ENCODE measurements at places on chromosomes 12 and 14.

DNA sequence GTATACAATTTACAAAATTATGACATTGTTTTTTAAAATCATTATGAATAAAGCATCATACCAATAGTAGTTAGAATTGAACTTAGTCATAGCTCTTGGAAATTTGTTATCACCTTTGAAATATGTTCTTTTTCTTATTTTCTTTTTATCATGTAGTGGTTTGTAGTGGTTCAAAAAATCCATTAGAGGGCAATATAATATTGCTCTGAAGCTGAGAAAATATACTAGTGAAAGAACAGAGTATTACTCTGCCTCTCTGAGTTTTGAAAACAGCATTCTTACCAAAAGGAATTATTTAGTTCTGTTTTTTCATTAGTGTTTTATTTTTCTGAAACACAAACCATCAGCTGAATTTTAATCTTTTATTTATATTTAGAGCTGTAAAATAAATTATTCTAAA, 76.2 kb downstream of the PDZRN4 start:
- no peak for DNase-seq

- DNase-seq: peak; percentile 32
Observed at GRCh38 chr12:27709932-27710591, 570 bp upstream of the MRPS35 start.

GRCh38 chr12:52949413-52950331, 754 bp downstream of the KRT18 start:
- peak; percentile 98 for DNase-seq

DNA sequence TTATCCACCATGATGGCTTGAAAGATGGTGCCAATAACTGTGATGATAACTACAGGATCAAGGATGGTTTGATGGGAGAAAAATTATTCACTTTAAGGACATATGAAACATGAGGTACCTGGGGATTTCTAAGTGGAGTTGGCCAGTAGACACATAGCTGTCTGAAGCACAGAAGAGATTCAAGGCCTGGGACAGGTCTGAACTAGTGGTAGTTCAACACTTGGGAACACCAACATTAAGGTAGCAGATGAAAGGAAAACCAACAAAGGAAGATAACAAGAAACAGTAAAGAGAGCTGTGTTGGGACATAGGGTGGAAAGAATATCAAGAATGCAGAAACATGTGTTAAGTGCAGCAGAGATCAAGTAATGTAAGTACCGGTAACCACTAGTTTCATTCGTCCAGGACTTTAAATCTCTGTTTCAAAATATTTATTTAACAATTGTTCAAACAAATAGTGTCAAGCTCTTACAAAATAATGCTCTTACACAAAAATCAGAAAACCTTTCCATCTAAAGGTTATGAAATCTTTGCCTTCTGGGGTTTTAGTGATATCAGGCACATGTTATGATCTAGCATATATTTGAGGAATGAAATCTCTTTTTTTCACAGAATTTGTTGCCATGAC, 104.7 kb downstream of the ST8SIA1 start:
- DNase-seq: no peak

DNA sequence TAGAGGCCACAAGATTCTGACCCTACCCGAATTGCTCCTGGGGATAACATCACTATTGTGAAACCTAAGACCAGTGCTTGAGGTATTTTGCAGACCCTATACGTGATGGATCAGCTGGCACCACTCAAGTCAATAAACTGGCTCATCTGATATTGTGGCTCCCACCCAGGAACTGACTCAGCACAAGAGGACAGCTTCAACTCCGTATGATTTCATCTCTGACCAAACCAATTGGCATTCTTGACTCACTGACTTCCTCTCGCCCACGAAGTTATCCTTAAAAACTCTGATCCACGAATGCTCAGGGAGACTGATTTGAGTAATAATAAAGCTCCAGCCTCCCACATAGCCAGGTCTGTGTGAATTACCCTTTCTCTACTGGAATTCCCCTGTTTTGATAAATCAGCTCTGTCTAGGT, 1036.1 kb upstream of the TMEM132C start:
- DNase-seq: peak; percentile 96

DNA sequence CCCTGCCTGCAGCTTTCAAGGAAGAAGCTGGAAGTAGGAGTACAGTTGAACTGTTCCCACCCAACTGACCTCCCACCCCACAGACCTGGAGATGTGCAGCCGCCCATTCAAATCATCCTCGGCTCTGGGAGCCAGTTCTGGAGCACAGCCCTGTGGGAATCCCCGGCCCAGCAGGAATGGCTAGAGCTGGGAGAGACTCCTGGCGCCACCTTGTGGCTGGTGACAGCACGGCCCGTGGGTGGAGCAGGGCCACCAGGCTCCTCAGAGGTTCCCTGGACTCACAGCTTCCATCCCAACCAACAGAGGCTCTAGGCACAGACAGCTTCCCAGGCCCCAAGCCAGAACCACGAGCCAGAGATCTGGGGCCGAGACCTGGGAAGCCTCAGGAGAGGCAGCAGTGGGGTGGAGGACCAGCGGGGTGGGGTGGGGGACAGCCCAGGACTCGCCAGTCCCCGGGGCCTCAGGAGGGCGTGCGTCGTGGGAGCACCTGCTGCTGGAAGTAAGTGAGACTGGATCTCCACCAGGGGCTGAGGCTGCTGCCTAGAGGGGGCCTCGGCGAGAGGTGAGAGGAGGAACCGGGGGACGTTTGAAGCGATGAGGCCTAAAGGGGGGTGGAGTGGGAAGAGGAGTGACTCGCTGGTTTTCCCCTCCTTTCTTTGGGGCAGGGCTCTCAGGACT, 43.4 kb downstream of the RNF34 start:
- peak; percentile 79 for DNase-seq

- DNase-seq: peak; percentile 98
Observed at GRCh38 chr14:61561657-61562276, 133.5 kb upstream of the HIF1A start.

DNA sequence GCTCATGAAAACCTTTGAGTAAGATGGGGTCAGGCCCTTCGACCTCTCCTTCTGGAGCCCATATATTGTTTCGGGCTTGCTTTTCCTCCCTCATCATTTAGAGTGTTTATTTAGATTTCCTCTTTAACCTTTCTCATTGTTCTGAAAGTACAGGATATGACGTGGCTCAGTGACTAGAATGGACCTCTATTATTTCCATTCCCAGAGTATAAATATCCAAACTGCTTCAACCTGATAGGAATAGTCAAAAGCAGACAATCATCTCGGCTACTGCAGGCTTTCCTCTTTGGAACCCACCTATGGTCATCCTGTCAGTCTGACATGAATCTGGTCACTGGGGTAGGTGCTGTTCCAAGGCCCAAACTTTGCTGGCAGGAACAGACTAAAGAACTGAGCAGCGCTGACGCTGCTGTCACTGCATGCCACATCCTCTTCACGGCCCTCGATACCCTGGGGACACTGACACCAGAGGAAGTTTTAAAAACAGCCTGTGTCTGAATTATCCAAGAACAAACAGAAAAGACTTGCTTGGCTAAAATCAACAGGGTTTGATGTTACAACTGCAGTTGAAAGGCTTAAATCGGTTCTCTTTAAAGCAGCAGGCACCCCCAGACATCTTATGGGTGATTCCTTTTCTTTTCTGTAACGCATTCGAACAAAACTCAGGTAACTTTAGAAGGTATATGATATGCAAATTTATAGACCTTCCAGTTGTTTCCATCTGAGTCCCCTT, 5.0 kb upstream of the DDX47 start:
- no peak for DNase-seq

DNA sequence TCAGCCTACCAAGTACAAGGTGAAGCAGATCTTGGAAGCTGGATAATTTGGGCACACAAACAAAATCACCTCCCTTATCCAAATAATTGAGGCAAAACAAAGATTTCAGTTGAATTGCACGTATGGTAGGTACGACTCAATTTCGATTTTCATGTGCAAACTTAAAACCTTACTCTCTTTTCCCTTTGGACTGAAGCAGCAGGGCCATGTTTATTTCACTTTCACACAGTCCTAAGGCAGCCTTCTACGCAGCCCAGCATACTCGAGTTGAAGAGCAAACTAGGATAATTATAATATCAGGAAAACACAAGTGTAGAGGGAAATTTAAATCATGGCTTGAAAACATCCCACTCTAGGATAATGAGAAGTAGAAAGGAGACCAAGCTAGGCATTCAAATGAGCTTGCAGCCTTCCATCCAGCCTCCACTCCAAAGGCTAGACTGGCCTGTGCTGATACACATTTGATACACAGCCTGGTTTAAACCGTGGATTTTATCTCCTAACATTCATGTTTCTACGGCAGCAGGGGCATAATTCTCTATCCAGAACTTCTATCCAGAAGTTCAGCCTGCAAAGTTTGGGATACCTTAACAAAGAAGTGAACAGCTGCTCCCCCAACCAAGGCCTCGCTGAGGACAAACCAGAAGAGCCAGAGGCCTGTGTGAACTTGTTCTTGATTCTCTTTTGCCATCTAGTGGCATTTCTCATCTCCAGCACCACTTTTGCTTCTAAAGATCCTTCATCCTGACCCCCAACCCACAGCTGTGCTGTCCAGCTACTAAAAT, 2.4 kb upstream of the RNASE7 start:
- peak; percentile 27 for DNase-seq

DNA sequence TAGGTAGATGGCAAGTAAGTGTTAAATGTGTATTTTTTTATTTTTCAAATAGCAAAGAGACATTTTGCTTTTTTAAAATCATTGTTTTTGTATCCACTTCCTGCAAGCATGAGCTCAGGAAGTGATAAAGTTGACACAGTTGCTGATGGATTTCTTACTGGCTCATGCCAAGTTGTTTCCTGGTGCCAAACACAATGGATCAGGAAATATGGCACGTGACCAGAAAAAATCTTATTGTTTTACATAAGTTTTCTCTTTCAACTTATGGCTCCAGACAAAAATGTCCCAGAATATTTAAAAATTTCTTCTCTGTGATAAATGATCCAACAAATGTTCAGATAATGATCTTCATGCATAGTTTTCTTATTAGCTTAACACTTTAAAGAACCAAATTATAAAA, 1279.1 kb upstream of the FLRT2 start:
- peak; percentile 1 for DNase-seq

DNA sequence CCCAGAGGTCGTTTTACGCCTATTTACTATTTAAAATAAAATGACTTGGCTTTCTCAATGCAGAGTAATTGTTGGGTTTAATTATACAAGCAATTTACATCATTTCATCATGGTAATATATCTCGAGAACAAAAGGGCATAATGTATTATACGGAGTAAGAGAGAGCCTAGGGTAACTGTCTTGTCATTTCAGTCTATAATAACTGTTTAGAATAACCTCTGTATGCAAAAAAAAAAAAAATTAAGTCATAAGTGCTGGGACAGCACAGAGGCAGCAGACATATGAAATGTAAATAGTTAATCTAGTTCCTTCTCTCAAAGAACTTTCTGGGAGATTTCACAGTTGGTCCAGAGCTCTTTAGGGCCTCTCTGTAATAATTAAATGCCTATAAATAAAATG, 284.9 kb downstream of the TMTC2 start:
- DNase-seq: no peak

GRCh38 chr14:101000711-101001250, 97.3 kb upstream of the RTL1 start:
- no peak for DNase-seq

DNA sequence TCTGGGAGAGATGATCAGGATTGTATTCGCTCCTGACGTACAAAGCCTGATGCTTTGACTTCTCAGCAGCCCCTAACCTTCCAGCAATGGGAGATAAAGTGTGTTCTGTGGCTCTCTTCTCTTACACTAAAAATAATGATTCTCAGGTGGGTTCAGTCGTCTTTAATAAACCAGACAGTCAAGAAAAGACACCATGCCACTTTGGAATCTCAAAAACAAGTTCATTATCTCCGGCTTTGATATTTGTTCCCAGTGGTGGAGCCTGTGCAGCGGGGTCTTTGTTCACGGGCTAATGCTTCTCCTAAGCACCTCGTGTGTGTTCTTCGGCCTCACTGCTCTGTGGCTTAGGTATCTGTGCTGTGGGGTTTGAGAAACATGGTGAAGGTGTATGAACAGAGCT, 1.6 kb downstream of the ACVR1B start:
- no peak for DNase-seq

DNA sequence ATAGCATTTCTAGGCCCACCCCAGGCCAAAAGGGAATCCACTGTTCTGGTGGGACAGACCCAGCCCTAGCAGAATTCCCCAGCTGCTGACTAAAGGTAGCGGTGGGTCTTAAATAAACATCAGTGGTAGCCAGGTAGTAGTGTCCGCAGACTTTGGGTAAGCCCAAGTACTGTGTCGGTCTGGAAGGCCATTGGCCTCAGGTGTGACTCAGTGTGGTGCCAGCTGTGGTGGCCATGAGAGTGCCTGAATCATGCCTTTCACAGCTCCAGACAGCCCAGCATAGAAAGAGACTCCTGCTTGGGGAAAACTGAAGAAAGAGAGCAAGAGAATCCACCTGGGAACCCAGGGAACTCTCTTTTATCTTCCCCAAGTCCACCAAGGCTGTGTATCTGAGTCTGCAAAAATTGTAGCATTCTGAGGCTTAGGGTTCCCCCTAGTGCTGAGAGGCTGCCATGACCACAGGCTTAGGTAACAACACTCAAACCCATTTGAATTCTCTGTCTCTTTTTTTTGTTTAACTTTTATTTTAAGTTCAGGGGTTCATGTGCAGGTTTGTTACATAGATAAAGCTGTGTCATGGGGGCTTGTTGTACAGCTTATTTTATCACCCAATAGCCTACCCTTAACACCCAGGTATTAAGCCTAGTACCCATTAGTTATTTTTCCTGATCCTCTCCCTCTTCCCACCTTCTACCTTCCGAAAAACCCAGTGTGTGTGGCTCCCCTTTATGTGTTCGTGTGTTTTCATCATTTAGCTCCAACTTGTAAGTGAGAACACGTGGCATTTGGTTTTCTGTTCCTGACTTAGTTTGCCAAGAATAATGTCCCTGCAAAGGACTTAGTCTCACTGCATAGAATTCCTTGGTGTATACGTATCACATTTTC, 16.7 kb upstream of the CD163L1 start:
- peak; percentile 14 for DNase-seq

DNA sequence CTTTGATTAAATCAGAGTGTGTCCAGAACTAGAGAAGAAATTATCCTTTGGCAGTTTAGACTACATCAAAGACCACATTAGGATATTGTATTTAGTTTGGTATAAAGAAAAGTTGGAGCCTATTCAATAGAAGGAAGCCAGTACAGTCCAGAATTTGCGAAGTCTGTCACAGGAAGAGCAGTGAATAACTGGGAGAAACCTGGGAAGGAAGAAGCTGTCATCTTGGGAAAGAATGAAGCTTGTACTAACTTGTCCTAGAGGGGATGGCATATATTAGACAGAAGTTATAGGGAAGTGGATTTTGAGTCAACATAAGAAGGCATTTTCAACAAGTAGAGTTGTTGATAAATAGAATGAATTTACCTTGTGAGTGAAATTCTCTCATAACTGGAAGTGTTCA, 386.7 kb downstream of the LRIG3 start:
- DNase-seq: no peak

DNA sequence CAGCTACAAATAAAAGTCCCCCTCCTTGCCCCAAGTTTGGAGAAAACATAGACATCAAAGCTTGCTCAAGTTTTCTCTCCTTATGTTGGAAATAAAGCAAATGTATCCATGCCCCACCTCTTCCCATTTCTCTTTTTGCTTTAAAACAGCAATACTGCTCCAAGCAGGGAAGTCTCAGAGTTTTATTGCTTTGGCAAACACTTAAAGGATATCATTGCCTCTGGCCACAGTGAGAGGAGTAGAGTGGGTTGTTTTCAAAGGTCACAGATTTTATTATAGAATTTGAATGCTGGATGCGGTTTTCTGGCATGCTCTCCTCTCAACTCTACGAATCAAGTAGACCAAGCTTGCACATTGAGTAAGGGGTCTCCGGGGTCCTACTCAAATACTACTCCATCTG, 149.7 kb downstream of the TTC7B start:
- DNase-seq: no peak
